ENCODE measurements at places on chromosomes 3 and 15. TPM values are rescaled to one million over a fixed set of nuclear protein-coding genes. Genes with fewer than 3 reads are reported as not detected.

DNA sequence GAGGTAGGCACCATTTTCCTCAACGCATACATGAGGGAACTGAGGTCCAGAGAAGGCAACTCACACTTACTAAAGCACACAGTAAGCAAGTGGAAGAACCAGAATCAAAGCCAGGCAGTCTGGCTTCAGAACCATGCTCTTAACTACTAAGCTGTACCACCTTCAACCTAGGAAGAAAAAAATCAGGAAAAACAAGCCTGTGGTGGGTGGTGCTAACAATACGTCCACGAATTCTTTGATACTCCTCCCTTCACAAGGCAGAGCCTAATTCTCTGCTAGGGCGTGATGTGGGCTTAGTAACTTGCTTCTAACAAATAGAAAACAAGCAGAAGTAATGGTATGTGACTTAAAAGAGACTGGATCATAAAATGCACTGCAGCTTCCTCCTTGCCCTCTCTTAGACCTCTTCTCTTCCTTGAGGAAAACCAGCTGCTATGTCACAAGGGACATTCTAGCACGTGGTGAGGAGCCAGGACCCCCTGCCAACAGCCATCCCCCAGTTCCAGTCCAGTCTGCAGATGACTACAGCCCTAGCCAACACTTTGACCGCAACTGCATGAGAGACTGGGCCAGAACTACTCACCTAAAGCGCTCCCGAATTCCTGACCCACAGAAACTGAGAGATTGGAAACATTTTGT is 36.9 kb downstream of the HACD2 start:
- H3K27ac ChIP-seq: no peak overlapping the region
- DNase-seq: no peak
- no peaks in the 10 kb centered on the region for H3K27me3 ChIP-seq
- H3K4me1 ChIP-seq: peaks cover 5% of the 10 kb centered on the region
- H3K36me3 ChIP-seq: peaks cover 18% of the 10 kb centered on the region

DNA sequence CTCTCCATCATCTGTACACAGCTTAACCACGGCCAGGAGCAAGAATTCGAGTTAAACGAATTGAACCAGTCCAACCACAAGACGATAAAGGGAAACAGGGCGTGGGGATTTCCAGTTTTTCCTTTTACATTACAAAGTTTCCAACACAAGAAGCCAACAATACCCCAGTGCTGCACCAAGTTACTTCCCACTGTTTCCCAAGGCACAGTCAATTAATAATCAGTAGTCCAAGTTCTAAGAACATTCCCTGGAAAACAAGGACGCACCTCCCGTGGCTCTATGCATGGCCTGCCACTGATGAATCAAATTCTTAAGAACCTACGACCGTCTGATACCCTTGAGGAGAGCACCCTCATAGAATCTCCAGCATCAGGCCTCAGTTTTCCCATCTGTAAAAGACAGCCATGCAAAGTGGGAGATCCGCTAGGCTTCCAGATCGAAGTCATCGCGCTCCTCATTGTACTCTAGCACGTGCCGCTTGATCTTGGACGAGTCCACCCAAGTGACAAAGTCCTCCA is 774 bp downstream of the IMP3 start:
- no peaks in the 10 kb centered on the region for H3K36me3 ChIP-seq
- peak overlapping the region; percentile 88 for H3K27ac ChIP-seq
- no peaks in the 10 kb centered on the region for H3K27me3 ChIP-seq
- no peak for DNase-seq
- peaks cover 35% of the 10 kb centered on the region for H3K4me1 ChIP-seq

DNA sequence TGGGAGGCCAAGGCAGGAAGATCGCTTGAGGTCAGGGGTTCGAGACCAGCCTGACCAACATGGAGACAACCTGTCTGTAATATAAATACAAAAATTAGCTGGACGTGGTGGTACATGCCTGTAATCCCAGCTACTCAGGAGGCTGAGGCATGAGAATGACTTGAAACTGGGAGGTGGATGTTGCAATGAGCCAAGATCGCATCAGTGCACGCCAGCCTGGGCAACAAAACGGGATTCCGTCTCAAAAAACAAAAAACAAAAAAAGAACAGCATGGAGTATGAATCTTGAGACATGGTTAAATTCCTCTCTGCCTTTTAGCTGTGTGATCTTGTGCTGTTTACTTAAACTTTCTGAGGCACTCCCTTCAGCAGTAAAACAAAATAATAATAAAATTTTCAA is 244.9 kb downstream of the FGF12 start:
- peaks cover 22% of the 10 kb centered on the region for H3K27me3 ChIP-seq
- H3K36me3 ChIP-seq: no peaks in the 10 kb centered on the region
- H3K4me1 ChIP-seq: no peaks in the 10 kb centered on the region
- DNase-seq: no peak
- H3K27ac ChIP-seq: no peak overlapping the region

DNA sequence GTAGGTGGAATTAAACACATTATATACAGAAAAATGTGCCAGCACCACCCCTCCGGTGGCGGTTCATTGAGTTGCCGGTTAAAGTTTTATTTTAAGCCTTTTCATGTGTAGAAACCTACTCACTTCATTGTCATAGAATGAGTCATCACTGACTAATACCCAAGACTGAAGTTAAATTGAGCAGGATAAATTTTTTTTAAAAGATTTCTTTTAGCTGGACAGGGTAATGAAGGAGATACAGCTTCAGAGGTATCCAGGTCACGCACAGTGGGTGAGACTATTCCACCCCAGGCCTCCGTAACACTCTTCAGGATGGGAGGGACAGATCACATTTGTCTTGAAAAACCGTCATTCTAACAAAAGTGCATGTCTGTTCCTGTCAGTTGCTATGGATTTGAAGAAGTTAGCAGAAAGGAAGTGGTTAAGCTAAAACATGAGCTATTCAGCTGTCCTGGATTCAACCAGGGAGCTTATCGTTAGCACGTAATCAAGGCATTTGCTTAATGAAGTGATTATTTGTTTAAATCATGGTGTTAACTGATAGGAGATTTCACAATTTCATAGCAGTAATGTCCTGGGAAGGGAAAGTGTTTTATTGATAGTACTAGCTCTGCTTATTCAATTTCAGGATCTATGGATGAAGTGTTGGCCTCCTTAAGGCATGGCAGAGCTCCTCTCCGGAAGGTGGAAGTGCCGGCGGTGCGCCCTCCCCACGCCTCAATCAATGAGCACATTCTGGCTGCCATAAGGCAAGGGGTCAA is 23.4 kb downstream of the WHAMM start:
- no peaks in the 10 kb centered on the region for H3K27me3 ChIP-seq
- H3K27ac ChIP-seq: no peak overlapping the region
- H3K4me3 ChIP-seq: no peak overlapping the region
- peaks cover 21% of the 10 kb centered on the region for H3K36me3 ChIP-seq

GRCh38 chr3:46712191-46713049 is 5.2 kb downstream of the PRSS50 start:
- no peak for DNase-seq
- peaks cover 5% of the 10 kb centered on the region for H3K4me1 ChIP-seq
- H3K36me3 ChIP-seq: no peaks in the 10 kb centered on the region
- no peak overlapping the region for H3K4me3 ChIP-seq
- no peak overlapping the region for H3K27ac ChIP-seq

DNA sequence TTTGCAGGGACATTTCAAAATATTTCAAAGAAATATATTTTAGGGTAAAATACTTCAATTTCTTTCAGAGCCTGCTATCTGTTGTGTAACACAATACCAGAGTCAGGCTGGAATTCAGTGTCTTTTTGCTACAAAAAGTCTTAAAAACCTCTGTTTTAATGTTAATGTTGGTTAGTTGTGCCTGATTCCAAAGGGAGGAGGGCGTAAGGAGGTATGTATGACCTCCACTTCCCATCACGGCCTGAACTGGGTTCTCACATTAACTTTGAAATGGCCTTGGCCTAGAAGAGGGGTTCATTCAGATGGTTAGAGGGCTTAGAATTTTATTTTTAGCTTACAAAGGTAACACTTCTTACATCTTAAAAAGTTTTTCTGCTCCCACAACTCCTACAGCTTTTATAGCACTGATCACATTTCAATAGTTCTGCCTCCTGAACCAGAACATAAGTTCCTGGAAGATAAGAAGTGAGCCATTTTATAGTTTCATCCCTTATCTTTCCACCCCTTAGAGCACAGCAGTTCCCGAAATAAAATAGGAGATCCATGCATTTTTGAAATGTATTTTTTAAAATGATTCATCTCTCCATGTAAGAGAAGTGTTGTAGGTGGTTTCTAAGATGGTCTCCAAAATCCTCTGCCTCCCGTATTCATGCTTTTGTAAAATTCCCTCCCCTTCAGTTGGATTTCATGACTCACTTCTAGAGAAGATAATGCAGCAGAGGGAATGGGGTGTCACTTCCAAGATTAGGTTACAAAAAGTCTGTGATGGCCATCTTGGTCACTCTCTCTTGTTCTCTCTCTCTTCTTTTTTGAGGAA is 543.1 kb upstream of the NECTIN3 start:
- H3K36me3 ChIP-seq: peaks cover 2% of the 10 kb centered on the region
- H3K4me3 ChIP-seq: no peak overlapping the region
- H3K4me1 ChIP-seq: peaks cover 11% of the 10 kb centered on the region
- DNase-seq: no peak
- no peak overlapping the region for H3K27ac ChIP-seq
- H3K27me3 ChIP-seq: no peaks in the 10 kb centered on the region

The OCA2 gene
- total RNA-seq: 0.19 TPM

GRCh38 chr3:53346922-53347260 is 452 bp downstream of the DCP1A start:
- no peak for DNase-seq
- peak overlapping the region; percentile 99 for H3K4me3 ChIP-seq
- H3K4me1 ChIP-seq: peaks cover 48% of the 10 kb centered on the region
- no peaks in the 10 kb centered on the region for H3K27me3 ChIP-seq

DNA sequence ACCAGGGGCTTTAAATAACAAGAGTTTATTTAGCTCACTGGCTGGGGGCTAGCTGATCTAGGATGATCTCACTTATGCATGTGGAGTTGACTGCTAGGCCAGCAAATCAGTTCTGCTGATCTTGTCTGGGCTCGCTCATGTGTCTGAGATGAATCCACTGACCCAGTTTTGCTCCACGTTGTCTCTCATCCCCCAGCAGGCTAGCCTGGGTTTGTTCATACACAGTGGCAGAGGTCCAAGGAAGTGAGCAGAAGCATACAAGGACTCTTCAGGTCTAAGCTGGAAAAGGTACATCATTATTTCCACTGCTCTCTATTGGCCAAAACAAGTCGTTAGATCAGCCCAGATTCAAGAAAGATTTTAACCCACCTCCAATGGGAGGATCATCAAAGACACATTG is 238.0 kb downstream of the PLCL2 start:
- H3K36me3 ChIP-seq: no peaks in the 10 kb centered on the region
- no peaks in the 10 kb centered on the region for H3K27me3 ChIP-seq
- H3K4me1 ChIP-seq: no peaks in the 10 kb centered on the region

GRCh38 chr3:46695177-46695961 is 1.9 kb upstream of the ALS2CL start:
- DNase-seq: peak; percentile 27
- peaks cover 18% of the 10 kb centered on the region for H3K27me3 ChIP-seq
- peak overlapping the region; percentile 74 for H3K4me3 ChIP-seq
- H3K27ac ChIP-seq: no peak overlapping the region
- peaks cover 12% of the 10 kb centered on the region for H3K4me1 ChIP-seq

DNA sequence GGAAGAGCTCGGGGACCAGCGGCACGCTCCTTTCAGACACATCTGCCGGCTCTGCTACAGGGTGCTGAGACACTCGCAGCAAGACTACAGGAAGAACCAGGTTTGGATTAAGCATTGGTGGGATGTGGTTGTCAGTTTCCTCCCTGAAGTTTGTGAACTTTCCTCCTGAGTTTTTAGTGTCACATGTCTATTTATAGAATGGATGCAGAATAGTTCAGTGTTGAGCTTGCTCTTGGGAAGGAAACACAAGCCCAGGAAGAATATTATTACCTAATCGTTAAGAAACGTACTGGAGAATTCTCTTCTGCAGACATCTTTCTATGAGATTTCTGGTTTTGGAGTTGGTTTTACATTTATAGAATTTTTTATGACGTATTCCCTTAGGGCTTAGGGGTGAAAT is 172.0 kb downstream of the ITPR1 start:
- H3K36me3 ChIP-seq: no peaks in the 10 kb centered on the region
- DNase-seq: no peak
- no peaks in the 10 kb centered on the region for H3K27me3 ChIP-seq
- H3K27ac ChIP-seq: no peak overlapping the region
- no peaks in the 10 kb centered on the region for H3K4me1 ChIP-seq

DNA sequence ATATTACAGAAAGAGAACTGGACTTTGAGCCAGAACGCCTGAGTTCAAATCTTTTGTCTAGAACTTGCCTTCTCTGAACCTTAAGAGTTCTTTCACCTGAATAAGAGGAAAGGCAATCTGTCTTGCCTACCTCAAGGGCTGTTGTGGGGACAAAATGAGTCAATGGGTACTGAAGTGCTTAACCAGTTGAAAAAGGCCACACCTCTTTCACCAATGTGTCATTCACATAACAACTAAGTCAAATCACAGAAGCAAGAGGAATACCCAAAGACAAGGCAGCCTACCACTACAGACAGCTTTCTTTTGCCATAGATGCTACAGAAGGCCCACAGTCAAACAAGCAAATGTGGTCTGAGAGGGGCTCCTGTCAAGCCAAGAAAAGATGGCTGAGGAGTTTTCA is 39.7 kb downstream of the NBEAL2 start:
- H3K27ac ChIP-seq: no peak overlapping the region
- H3K4me1 ChIP-seq: no peaks in the 10 kb centered on the region
- H3K27me3 ChIP-seq: no peaks in the 10 kb centered on the region
- H3K4me3 ChIP-seq: no peak overlapping the region

DNA sequence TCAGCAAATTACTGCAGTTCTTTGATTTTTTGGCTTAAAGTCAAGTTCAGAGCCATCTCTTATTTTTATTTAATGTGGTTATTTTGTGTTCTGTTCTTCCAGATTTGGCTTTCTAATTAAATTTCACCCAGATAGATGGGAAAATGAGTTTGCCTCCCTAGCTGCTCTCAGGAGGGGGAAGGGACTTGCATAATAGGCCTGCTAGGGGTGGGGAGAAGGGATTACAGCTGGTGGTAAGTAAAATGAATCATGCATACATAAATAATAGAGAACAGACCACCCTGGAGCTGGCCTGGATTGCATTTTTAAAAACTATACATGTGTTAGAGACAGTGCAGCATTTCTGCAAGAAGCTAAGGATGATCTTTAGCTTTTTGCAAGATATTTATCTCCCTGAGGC is 3.9 kb upstream of the PXYLP1 start:
- H3K27me3 ChIP-seq: peaks cover 5% of the 10 kb centered on the region
- H3K4me3 ChIP-seq: no peak overlapping the region
- H3K27ac ChIP-seq: peak overlapping the region; percentile 8

- H3K27ac ChIP-seq: no peak overlapping the region
- H3K4me1 ChIP-seq: no peaks in the 10 kb centered on the region
- H3K36me3 ChIP-seq: no peaks in the 10 kb centered on the region
- no peak overlapping the region for H3K4me3 ChIP-seq
Measured at GRCh38 chr3:60246361-60246760, 1004.9 kb downstream of the FHIT start.

DNA sequence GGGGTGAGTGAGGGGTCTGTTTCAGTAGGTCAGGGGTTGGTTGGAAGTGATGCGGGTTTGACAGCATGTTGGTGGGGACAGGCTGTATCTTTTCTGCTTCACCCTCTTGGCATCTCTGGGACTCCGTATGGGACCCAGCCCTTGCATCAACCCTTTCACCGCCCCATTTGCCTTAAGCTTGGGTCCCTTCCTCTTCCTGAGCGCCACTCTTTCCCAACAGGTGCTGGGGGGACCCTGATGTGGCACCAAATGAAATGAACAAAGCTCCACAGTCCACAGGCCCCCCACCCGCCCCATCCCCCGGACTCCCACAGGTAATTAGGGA is 1.1 kb downstream of the EIF4G1 start:
- H3K27me3 ChIP-seq: no peaks in the 10 kb centered on the region
- DNase-seq: no peak
- H3K36me3 ChIP-seq: peaks cover 14% of the 10 kb centered on the region
- peak overlapping the region; percentile 67 for H3K27ac ChIP-seq
- peak overlapping the region; percentile 92 for H3K4me3 ChIP-seq

The OR5H14 gene
- total RNA-seq: not detected

The NR2C2 gene
- 37.7 TPM for total RNA-seq

The SLC6A6 gene
- 34.6 TPM for total RNA-seq

All from neural crest cell (in vitro differentiated cells).